ENCODE measurements at places on chromosomes 7 and 10. TPM values are rescaled to one million over a fixed set of nuclear protein-coding genes. Genes with fewer than 3 reads are reported as not detected.

- H3K27ac ChIP-seq, result no peak overlapping the region
- H3K27me3 ChIP-seq, result no peaks in the 10 kb centered on the region
- no peaks in the 10 kb centered on the region for H3K4me1 ChIP-seq
- no peaks in the 10 kb centered on the region for H3K36me3 ChIP-seq
- DNase-seq, result no peak
Observed at GRCh38 chr7:27367179-27367932, 124.8 kb downstream of the EVX1 start.

Gene CUZD1
- 2.9 TPM for total RNA-seq

DNA sequence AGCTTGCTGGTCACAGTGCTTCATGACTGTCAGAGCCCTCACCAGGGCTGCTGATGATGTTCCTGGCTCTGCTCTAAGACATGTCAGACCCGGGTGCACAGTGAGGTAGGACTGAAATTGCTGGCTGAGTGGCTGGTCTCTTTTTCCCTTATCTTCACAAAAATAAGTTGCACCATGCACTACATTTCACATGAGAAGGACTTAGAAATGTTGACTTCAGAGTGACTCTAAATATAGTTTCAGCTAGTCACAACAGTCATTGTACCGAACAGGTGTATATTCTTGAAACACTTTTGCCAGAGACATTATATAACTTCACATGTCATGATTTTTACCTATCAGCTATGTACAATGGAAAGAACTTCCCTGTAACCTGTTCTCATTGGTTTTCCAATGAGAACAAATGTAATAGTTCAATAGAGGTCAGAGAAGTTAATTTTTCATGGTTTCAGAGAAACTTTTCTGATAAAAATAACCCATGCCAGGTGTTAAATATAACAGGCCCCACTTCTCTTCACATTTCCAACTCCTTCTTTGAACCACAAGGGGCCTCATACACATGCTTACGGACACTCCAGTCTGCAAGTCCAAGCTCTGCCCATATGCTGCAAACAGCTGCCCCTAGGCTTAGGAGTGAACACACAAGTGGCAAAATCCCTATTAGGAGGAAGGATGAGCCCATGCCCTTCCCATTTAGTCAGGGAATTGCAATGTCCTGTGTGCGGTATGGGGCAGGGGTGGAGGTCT lies 115.6 kb downstream of the CDK6 start:
- DNase-seq, result no peak
- H3K27me3 ChIP-seq, result no peaks in the 10 kb centered on the region
- no peak overlapping the region for H3K4me3 ChIP-seq
- H3K36me3 ChIP-seq, result peaks cover 6% of the 10 kb centered on the region

Gene PODXL
- total RNA-seq, result 0.40 TPM

Data from naive thymus-derived CD4-positive, alpha-beta T cell (primary cell).